ENCODE measurements at places on chromosomes 13 and 19.

DNA sequence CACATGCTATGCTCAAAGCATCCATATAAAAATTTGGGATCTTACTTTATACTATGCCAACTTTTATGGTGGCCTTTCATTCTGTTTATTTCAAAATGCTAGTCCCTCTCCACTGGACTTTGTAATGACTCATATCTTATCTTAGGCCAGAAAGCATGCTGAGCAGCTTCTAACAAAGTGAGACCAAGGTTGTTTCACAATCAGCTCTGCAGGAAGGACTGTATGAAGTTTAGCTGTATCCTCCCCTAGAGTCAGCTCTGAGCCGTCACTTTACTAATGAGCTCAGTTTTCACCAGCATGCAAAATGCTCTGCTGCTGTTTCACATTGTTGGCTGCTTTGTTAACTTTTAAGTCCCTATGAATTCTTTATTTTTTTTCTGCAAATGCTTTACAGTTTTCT, 1608.8 kb downstream of the OLFM4 start:
- peak; percentile 54 for DNase-seq

- DNase-seq = peak; percentile 28
Observed at GRCh38 chr13:93603043-93603442, 376.4 kb downstream of the GPC6 start.

GRCh38 chr19:39145180-39145953, 19.8 kb downstream of the PAK4 start:
- no peak for DNase-seq

GRCh38 chr13:81639984-81640582, 1299.2 kb upstream of the SPRY2 start:
- DNase-seq = peak; percentile 4

GRCh38 chr19:55581145-55581822, 636 bp upstream of the ZNF579 start:
- no peak for DNase-seq

Measured in NCI-H460 (cell line).